ENCODE measurements at places on chromosomes 4 and X. TPM values are rescaled to one million over a fixed set of nuclear protein-coding genes. Genes with fewer than 3 reads are reported as not detected.

PTCHD1 gene
- not detected for total RNA-seq

SPACA5B gene
- total RNA-seq = not detected

NPY1R gene
- total RNA-seq = not detected

ARMCX4 gene
- total RNA-seq = 4.7 TPM

SMIM43 gene
- not detected for total RNA-seq

ZFP92 gene
- 2.0 TPM for total RNA-seq

Data from activated CD8-positive, alpha-beta memory T cell treated with anti-CD3 and anti-CD28 coated beads for 36 hours (primary cell).